ENCODE measurements at places on chromosomes 2 and 18. TPM values are rescaled to one million over a fixed set of nuclear protein-coding genes. Genes with fewer than 3 reads are reported as not detected.

Gene ARHGAP15
- 45.2 TPM for total RNA-seq

Gene DLX1
- not detected for total RNA-seq

Gene TTN
- 2.2 TPM for total RNA-seq

Gene CERKL
- total RNA-seq: 0.06 TPM

Gene TMEM17
- 0.24 TPM for total RNA-seq

Gene POLR1B
- 71.2 TPM for total RNA-seq

Gene DNAJB2
- 47.5 TPM for total RNA-seq

All from activated naive CD8-positive, alpha-beta T cell treated with anti-CD3 and anti-CD28 coated beads for 36 hours (primary cell).